ENCODE measurements at places on chromosomes 5 and 9.
A peak's percentile ranks its signal among the peaks of the same experiment; 100 is the strongest.

GRCh38 chr5:149210968-149211490 lies 60.6 kb upstream of the AFAP1L1 start:
- no peak for DNase-seq

GRCh38 chr5:171578829-171579491 lies 159.5 kb downstream of the FGF18 start:
- no peak for DNase-seq

- no peak for DNase-seq
Measured at GRCh38 chr9:107281184-107281583, 1.9 kb upstream of the RAD23B start.

- DNase-seq = no peak
Measured at GRCh38 chr5:104650313-104651055, 1087.9 kb upstream of the NUDT12 start.

GRCh38 chr5:65902104-65902503 lies 24.3 kb upstream of the ERBIN start:
- no peak for DNase-seq

GRCh38 chr5:38922199-38922598 lies 76.4 kb downstream of the OSMR start:
- DNase-seq = peak; percentile 12

DNA sequence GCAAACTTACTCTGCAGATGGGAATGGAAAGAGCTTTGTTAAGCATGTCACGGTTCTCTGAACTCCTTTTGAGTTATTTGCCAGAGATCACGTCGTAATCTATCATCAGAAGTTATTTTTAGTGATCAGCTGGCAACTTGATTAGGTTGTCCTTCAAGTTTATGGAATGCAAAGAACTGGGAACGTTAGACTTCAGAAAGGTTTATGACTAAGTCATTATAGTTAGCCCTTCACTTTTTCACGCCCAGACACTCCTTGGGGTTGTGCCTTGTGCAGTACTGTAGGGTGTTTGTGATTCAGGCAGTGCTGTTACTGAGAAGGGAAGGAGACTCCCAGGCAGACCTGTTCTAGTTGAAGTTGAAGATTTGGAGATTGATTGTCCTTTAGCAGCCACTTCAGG lies 26.8 kb upstream of the PHF2 start:
- no peak for DNase-seq

DNA sequence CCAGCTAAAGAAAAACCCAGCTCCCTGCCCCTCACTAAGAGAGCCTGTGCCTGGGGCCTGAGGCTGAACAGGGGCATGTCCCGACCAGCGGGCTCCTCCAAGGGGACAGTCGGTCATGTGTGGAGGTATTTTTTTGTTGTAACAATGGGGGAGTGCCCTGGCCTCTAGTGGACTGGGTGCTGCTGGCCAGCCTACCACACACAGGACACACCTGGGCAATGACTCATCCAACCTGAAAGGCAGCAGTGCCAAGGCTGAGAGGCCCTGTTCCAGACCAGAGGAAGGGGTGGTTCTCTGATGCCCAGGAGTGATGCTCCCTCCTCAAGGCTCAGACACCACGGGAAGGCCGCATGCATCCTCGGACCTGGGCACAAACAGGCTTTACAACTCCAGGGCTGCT lies 181.5 kb downstream of the OLFM1 start:
- no peak for DNase-seq

DNA sequence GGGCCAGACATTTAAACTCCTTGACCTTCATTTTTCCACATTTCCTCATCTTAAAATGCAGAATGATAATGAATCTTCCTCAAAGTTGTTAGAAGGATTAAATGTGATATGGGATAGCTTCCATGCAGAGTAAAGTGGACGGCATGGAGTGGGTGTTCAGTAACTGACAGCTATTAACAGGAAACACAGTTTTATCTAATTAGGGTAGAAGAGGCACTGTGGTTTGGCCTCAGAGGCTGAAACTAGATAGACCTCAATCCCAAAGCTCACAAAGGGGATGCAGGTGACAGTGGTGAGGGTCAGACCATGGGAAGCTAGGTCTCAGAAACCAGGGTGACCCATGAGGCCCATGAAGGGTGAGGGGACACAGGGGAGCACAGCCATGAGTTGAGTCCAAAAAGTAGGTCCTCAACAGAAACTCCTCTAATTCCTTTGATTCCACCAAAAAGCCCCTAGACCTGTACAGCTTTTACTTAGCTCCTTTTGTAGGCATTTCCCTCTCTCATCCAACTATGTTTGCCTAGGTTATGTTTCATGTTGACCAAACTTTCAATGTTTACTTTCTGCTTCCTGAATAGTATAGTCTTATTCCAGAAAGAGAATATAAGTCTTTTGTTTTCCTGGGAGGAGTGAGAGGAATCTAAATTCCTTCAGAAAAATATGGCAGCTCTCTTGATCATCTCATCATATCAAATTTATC lies 27.9 kb upstream of the GLDC start:
- DNase-seq = no peak

- DNase-seq = no peak
Measured at GRCh38 chr5:107451028-107451427, 219.7 kb downstream of the EFNA5 start.

DNA sequence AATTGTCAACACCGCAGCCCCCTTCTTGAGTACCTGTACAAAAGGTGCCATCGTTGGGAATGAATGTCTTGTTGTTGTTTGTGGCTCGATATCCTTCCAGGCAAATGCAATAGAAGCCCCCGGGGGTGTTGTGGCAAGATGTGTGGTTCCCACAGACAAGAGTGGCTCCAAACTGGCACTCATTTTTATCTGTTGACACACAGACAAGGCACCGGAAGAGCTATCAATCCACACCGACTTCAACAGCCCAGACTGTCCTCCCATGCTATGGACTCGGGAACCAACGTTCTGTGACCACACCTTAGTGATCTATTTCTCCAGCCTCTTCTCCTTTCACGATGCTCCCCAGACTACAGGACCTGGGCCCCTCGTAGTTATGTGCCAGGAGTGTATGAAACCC lies 25.9 kb downstream of the SUSD1 start:
- DNase-seq = no peak

GRCh38 chr9:92180002-92180400 lies 64.8 kb upstream of the SPTLC1 start:
- DNase-seq = peak; percentile 89

DNA sequence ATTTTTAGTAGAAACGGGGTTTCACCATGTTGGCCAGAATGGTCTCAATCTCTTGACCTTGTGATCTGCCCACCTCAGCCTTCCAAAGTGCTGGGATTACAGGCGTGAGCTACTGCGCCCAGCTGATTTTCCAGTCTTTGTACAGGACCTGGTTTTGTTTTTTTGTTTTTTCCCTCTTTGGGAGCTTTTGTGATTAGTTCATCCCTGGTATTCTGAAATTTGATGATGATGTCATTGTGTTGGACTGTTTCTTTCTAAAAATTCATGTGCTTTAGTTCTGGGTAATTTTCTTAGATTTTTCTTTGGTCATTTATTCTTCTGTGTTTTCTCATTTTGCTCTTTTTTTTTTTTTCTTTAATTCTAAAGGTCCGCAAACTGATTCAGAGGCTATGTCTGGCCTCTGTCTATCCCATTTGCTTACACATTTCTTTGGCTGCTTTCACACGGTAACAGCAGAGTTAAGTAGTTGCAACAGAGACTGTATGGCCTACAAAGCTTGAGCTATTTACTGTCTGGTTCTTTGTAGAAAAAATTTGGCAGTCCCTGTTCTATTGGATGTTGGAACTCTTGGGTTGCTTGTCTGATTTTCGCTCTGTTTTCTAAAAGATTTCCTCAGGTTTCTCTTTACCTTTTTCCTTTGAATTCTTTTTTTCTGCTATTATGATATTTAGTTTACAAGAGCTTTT lies 24.8 kb downstream of the STX17 start:
- no peak for DNase-seq

DNA sequence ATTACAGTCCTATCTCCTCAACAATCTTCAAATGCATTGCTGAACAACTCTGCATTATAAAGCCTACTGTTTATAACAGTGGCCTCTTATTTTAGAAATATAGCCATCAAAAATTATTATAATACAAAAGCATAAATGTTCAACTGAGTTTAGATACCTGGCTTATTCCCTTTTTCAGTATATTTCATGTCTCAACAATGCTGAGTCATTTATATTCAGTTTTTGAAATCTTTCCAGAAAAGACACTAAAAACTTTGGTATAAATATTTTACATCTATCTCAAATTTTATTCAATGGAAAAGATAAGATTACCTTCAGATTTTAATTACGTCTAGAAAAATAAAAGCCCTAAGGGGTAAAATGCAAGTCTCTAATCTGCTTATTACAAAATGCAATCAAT lies 37.9 kb downstream of the LURAP1L start:
- no peak for DNase-seq

DNA sequence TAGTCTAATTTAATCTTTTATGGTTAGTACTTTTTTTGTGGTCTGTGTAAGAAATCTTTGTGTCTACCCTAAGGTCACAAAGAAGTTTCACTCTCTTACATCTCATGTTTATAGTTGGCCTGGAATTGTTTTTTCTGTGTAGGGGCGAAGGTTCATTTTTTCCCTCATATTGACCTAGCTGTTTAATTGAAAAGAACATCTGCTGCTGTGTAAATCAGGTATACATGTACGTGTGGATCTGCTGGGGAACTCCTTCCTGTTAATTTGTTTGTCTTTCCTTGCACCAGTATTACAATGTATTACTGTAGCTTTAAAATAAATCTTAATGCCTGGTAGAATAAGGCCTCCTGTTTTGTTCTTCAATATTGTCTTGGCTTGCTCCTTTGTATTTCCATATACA lies 37.8 kb downstream of the EXOSC2 start:
- no peak for DNase-seq

GRCh38 chr5:151338734-151339133 lies 8.6 kb downstream of the SLC36A2 start:
- no peak for DNase-seq

DNA sequence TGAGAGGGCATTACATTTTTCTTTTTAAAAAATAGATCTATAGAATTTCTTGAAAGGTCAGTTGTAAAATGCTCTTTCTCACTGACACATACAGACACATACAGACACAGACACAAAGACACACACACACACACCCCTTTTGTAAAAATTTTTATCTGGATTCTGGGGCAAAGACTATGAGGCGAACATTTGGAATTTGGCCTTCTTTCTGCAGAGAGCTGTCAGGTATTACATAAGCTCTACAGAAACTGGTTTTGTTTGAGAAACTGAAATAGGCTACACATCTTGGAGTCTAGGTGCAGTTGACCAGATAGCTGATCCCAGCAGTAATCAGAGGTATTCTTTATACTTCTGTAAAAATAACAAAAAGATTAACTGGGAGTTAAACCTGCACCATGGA lies 315.9 kb upstream of the RPS23 start:
- no peak for DNase-seq

- DNase-seq = peak; percentile 55
Measured at GRCh38 chr9:73869264-73869663, 627.9 kb upstream of the RORB start.

DNA sequence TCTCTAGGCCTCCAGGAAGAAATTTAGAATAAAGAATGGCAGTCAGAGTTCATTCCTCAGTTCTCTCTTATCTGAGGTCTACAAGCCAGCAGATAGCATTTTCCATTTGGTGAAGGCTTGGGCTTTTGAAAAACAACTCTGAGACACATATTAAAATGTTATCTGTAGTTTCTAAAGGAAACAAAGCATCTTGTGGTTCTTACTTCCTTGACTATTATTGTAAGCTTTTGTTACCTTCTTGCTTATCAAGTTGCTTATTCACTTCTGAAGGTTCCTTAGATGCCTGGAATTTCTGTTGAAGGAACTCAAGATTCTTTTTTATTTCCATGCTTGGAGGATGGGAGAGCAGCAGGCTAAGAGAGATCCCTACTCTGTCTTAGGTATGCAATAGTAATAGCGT lies 79.2 kb upstream of the MRPS30 start:
- no peak for DNase-seq

GRCh38 chr9:119758241-119758640 lies 389.0 kb upstream of the BRINP1 start:
- DNase-seq = no peak

- no peak for DNase-seq
Measured at GRCh38 chr5:81866994-81867393, 104.8 kb upstream of the ATG10 start.

- peak; percentile 42 for DNase-seq
Measured at GRCh38 chr5:176959051-176959450, 47.5 kb downstream of the UIMC1 start.

DNA sequence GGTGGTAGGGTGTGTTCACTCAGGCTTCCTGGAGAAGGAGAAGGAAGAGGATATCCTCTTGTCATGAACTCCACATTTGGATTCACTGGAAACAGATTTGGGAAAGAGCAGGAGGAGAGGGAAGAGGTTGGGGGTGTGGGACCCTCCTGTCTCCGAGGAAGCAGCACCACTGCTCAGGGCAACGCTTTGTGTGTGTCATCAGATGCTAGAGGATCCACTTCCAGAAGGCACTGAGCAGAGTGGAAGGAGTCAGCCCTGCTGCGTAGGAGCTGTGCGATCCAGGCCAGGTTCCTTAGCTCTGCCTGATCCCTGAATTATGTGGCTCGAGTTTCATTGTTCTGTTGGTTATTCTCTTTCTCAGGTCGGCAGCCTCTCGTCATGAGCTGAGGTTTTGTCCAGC lies 37.3 kb upstream of the TJP2 start:
- no peak for DNase-seq

GRCh38 chr9:92637326-92637725 lies 32.6 kb downstream of the IPPK start:
- no peak for DNase-seq

- no peak for DNase-seq
Measured at GRCh38 chr9:129571298-129572051, 49.4 kb downstream of the C9orf50 start.

DNA sequence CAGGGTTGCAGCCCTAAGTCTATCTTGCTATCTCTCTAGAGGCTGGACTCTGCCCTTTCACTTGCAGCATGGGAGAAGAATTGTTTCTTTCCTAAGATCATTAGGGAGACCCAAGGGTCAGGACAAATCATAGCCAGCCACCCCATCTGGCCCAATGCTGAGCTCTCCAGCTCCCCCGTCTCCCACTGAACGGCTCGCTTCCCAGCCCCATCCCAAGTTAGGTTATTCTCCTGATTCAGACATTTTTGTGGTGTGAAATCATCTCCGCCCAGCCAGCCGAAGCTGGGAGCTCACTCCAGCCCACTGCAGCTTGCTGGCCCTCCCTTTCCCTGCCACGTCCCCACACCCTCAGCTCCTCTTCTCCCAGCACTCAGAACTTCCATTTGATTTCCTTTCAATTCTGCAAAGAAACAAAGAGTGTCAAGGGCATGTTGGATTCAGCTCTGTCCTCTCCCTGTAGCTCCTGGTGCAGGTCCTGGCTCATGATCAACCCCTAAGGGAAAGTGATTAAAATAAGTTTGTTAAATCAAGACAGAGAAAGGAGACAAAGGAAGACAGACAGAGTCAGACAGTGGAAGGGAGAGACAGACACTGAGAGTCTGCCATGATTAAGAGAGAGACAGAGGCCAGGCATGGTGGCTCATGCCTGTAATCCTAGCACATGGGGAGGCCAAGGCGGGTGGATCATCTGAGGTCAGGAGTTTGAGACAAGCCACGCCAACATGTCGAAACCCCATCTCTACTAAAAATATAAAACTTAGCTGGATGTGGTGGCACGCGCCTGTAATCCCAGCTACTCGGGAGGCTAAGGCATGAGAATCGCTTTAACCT lies 12.6 kb upstream of the SPARC start:
- no peak for DNase-seq

GRCh38 chr9:96141666-96142065 lies 160.3 kb downstream of the HSD17B3 start:
- DNase-seq = peak; percentile 47

All from inflammatory macrophage treated with lipopolysaccharide for 1 hour (primary cell).